ENCODE measurements at places on chromosomes 7 and 10. TPM values are rescaled to one million over a fixed set of nuclear protein-coding genes. Genes with fewer than 3 reads are reported as not detected.

Gene MBL2
- not detected for total RNA-seq

Gene GIMAP1
- 0.49 TPM for total RNA-seq

Gene LRRC72
- not detected for total RNA-seq

Gene RBM17
- total RNA-seq, result 36.9 TPM

Gene C10orf90
- total RNA-seq, result 0.49 TPM

Gene PRXL2A
- total RNA-seq, result 68.6 TPM

Gene ODAD2
- total RNA-seq, result 1.5 TPM

Gene ITPRID1
- 1.5 TPM for total RNA-seq

Gene ASB13
- total RNA-seq, result 11.3 TPM

Gene PHF14
- total RNA-seq, result 152 TPM

Gene PRPS1L1
- not detected for total RNA-seq

Gene LRRN3
- total RNA-seq, result 87.5 TPM

All from temporal lobe (tissue), 4 donors.